RWPE1 (cell line): ENCODE measurements at places on chromosomes 4 and X.
A peak's percentile ranks its signal among the peaks of the same experiment; 100 is the strongest.

GRCh38 chrX:39816871-39817731 is 280.7 kb downstream of the BCOR start:
- no peak for DNase-seq

DNA sequence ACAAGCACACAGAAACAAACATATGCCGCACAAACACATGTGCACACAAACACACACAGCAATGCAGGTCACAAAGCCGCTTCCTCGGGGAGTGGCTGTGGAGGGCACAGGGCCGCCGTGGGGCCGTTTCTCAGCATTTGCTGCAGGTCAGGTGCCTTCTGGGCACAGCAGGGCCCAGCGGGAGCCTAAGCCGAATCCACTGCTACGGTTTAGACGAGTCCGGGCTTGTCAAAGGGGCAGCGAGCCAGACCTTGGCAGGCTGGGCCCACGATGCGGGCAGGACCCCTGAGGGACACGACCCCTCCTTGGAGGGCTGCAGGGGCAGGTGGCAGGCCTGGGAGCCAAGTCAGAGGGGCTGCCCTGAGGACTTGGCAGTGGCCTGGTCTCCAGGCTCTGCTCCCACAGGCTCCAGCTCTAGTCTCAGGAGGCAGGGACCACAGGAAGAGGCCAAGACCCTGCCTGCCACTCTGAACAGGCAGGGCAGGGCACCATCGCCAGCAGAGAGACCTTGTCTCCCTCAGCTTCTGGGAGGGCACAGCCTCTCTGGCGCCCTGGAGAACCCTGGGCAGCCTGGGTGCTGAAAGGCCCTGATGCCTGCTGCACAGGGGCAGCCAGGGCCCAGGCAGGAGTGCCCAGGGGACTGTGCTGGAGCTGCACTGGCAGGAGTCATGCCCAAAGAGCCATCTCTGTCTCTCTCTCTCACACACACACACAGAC is 5.5 kb upstream of the ATP2B3 start:
- no peak for DNase-seq

- no peak for DNase-seq
Observed at GRCh38 chr4:20832826-20833225, 132.6 kb downstream of the PACRGL start.

- DNase-seq: no peak
Observed at GRCh38 chr4:183106839-183107238, 7.8 kb downstream of the WWC2 start.

DNA sequence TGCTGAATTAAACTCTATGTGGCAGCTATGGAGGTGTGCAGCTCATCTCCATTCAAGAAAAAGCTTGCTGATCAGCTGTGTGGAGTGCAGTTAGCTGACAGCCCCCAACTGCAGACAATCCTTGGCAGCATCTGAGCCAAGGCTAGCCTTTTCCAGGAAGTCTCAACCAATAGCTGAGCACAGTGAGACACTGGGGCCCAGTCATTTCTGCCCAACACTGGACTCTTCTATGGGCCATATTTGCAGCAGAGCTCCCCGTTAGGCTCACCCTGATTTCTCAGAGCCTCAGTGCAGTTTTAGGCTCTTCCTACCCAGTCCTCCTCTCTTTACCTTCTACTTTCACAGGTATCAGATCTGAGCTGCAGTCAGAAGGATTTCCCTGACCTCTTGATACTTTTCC is 12.9 kb downstream of the DDX53 start:
- no peak for DNase-seq

DNA sequence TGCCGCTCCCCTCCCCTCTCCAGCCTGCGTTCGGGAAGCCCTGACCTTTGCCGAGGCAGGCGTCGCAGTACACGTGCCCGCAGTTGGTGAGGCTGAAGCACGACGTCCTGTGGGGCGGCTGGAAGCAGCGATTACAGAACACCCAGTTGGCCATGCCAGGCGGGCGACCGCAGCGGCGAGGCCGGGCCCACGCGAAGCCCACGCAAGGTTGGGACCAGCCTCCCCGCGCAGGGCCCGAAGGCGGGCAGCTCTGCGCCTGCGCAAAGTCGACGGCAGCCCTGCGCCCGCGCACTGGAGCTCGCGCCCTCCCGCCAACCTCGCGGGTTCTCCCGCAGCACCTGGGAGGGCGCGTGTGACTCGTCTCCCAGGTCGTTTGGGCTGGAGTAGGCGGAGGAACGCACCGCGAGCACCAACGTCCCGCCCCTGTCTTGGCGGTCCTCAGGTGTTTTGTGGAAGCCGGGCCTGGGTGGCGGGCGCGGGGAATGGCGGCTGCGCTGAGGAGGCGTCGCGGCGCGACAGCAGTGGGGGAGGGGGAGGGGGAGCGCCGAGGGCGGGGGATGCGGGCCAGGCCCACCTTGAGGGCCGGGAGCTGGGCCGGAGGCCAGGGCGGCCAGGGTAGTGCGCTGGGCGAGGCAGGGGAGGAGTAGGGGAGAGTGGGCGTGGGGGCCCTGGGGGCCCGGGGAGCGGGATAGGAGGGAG is at the start of gene RNF212:
Gene RNF212, minus strand, starts transcription at position 254 of the 699 bp plus-strand sequence. Its CDS starts 100 bp downstream, at position 154.
- peak; percentile 6 for DNase-seq

GRCh38 chr4:111209706-111210105 is 586.8 kb upstream of the PITX2 start:
- DNase-seq: no peak

DNA sequence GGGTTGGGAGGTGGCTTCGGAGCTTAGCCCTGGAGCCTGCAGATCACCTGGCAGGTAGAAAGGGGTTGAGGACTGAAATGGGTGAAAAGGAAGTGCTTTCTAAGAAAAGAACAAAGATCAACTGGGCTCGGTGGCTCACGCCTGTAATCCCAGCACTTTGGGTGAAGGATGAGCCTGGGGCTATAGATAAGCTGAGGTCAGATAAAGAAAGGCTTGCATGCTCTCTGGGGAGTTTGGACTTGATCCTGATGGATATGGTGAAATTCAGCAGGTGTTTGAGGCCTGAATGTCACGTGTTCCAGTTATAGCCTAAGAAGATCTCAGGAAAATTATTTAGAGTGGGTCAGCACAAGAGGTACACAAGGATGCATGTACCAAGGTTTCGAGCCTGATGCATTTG is 40.8 kb downstream of the SLC34A2 start:
- DNase-seq: no peak

- no peak for DNase-seq
Observed at GRCh38 chrX:85017721-85018120, 14.0 kb downstream of the APOOL start.

DNA sequence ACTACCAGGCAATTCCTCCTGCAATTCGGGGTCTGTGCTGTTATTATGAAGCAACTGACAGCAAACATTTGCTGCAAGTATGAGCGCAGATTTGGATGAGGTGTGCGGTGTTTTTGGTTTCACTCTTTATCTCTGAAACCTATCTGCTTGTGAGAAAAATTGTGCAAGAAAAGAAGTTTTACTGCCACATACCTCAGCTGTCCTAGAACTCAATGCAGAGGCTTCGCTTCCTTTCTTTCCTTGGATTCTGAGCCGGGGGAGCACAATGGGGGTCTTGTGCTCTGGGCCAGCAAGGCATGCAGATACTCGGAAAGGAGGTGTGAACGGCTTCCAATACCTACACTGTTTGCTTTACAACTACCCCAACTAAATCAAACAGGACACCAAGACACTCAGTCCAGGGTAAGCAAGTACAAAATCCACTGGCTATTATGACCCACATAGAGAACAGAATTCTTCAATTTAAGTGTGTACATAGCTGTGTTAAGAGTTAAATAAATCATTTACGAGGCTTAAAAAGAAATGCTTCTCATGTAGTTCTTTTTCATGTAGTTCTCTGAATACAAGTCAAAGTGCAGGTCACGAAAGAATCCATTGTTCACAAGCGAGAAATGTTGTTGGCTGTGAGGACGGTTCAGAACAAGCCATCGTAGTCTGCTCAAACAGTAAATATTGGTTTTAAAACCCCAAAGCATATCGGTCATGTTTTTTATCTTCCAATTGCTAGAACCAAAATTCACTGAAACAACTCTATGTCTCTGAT is 1.1 kb downstream of the SORBS2 start:
- no peak for DNase-seq

- DNase-seq: no peak
Observed at GRCh38 chr4:98151145-98151924, 8.1 kb upstream of the STPG2 start.

GRCh38 chr4:150145946-150146340 is 67.7 kb downstream of the DCLK2 start:
- DNase-seq: no peak

DNA sequence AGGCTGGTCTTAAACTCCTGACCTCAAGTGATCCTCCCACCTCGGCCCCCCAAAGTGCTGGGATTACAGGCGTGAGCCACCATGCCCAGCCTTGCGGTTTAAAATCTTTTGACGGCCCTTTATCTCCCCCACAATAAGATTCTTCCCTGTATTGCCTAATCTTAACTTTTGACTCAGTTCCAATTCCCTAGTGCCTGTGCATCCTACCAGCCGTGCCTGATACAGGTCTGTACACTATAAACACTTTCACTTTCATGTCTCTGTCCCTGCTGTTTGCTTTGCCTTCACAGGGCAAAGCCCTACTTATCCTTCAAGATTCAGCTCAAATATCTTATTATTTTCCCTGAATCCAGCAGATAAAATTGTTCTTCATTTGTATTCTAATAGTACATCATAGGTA is 74.6 kb downstream of the WDR44 start:
- peak; percentile 2 for DNase-seq

DNA sequence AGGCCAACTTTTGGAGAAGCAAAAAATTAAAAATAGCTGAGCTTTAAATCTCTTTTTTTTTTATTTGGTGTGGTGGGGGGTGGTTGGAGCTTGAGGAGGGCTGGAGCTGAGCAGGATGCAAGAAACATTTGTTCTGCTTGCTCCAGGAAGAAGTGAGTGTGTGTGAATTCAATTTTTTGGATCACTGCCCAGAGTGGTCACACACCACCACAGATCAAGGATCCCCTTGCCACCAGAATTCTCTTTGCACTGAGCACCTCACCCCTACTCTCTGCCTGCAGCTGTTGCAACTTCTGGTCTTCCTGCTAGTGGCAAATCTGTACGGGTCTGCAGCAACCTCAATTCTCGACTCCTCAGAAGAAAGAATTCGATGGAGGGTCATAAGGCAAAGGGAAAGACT is 19.9 kb upstream of the PLP1 start:
- DNase-seq: no peak

DNA sequence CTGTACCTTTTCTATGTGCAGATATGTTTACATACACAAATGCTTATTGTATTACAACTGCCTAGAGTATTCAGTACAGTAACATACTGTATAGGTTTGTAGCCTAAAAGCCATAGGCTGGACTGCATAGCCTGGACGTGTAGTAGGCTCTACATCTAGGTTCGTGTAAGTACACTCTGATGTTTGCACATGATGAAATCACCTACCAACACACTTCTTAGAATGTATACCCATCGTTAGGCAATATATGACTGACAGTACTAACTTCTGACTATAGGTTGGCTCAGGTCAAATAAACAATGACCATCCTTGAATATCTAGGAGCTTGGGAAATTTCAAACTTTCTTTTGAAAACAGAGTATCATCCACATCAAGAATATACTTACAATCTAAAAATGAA is 139.0 kb downstream of the CORIN start:
- DNase-seq: no peak

- no peak for DNase-seq
Observed at GRCh38 chrX:153780678-153781427, at the start of gene SRPK3. SRPK3 (plus strand) TSS chrX:153781041; CDS start chrX:153781087, 46 bp downstream.

- no peak for DNase-seq
Observed at GRCh38 chr4:89541998-89542397, 234.4 kb upstream of the GPRIN3 start.

DNA sequence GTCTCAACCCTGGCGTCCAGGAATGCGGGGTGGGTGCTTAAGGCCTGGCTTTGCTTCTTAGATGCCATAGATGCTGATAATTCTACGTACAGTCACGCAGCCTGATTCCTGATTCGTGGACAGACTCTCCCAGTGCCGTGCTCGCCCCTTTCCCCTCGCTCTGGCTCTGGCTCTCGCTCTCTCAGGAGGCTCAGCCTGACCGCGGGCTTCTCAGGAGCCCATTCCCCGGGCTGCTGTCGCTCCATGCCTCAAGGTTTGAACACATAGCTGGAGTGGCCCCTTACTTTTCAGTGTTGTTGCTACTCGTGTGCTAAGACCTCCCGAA is 59.2 kb upstream of the ZC4H2 start:
- no peak for DNase-seq

DNA sequence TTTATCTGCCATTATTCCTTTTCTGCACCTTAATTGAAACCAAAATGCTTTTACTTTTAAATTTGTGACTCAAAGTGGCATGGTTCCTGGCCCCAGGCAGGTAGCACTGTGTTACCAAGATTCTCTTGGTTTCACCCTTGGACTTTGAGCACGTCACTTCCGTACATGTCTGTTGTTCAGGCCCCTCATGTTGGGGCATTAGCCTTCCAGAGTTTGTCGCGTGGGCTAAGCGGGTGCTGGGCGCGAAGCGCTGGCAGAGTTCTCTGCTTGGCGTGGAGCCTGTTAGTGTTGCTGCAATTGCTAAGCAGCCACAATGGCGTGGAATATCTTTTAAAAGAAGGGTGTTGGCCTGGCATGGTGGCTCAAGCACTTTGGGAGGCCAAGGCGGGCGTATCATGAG is 14.0 kb upstream of the TADA2B start:
- DNase-seq: no peak

DNA sequence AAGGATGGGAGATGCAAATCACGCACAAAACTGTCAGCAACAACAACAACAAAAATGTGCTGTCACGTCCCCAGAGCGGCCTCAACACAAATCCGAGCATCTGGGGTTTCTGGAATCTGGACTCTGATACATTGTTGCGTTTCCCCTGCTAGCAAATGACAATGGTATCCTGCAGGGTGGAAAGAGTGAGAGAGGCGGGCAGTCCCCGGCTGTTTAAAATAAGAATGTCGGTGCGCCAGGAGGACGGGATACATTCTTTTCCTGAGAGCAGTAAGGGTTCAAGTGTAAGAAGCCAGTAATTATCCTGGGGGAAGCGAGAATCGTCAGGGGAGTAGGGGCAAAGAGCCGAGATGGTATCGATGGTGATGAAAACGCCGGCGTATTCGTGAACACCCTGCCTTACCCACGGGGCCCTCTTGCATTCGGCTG is 310.2 kb downstream of the ASMT start:
- DNase-seq: no peak

GRCh38 chrX:39642071-39642470 is 455.7 kb downstream of the BCOR start:
- DNase-seq: no peak

- DNase-seq: no peak
Observed at GRCh38 chr4:128060121-128060698, 902 bp upstream of the LARP1B start.

GRCh38 chrX:44871931-44872820 is 812 bp upstream of the KDM6A start:
- DNase-seq: no peak

DNA sequence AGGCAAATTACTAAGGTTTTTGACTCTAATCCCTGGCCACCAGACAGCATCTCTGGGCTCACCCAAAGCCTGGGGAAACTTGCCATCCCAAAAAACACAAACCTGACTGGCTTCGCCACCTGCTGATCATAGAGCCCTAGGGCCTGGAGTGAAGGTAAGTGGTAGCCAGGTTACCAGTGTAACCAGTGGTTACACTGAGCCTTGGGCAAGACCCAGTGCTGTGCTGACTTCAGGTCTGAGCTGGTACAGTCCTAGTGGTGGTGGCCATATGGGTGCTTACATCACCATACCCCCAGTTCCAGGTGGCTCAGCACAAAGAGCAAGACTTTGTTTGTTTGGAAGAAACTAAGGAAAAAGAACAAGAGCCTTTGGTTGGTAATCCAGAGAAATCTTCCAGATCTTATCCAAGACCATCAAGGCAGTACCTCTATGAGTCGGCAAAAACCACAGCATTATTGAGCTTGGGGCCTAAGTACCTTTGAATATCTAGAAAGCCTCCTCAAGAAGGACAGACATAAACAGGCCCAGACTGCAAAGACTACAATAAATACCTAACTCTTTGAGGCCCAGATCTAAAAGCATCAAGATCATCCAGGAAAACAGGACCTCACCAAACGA is 13.7 kb downstream of the MED14 start:
- no peak for DNase-seq
